Stimulated activated CD8-positive, alpha-beta memory T cell treated with anti-CD3 and anti-CD28 coated beads, Interleukin-4, amount 100 ng/mL, for 48 hours (primary cell): ENCODE measurements at places on chromosomes 1 and 21.

DNA sequence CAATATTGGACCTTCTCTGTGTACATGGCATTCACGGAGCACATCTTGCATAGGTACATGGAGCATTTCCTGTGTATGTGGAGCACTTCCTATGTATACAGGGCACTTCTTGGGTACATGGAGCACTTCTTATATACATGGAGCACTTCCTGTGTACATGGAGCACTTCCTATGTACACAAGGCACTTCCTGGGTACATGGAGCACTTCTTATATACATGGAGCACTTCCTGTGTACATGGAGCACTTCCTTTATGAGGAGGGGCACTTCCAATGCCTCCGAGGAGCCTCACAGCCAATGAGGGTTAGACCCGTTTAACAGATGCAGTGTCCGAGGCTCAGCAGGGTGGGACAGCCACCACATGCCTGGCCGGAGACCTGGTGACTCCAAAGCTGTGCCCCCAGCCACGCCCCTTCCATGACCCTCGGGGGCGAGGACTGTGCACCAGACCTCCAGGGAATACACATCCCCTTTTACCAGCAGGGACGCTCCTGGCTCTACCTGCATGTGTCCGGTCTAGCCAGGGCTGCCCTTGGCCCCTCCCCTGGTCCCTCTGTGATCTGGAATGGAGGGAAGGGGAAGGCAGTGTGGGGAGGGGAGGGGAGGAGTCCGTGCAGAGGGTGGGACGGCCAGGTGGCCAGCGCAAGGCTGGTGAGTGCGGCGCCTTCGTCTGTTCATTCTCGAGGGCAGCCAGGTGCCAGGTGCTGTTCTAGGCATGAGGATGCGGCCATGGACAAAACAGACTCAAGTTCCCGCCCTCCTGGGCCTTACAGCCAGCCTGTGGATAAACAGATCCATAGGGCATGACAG, 195.1 kb upstream of the TMEM51 start:
- DNase-seq = no peak

DNA sequence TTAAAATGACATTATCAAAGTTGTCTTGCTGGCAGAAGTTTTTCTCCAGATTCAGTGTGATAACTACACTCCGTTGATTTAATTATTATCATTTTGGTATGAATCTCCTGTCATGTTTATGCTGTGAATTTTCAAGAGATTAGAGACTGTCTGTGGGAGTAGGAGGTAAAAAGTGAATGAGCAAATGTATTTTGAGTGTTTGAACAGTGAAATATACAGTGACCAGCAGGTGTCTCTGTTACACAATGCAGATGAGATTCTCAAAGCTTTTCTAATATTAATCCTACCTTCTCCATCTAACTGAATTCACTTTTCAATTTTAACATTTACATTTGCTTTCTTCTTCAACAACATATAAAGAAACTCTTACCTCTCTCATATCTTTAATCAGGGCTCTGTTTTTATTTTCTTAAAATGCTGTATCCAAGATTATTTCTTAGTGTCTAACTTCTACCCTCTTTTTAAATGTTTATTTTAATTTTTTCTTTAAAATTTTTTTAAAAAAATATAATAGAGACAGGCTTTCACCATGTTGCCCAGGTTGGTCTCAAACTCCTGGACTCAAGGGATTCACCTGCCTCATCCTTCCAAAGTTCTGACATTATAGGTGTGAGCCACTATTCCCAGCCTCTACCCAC, 20.9 kb upstream of the HSPA13 start:
- DNase-seq = no peak

GRCh38 chr1:2787163-2787911, 14.2 kb downstream of the TTC34 start:
- DNase-seq = no peak

- no peak for DNase-seq
Measured at GRCh38 chr1:241997401-241997998, 1.4 kb downstream of the MAP1LC3C start.

GRCh38 chr1:231279081-231279480, 38.1 kb downstream of the GNPAT start:
- DNase-seq = no peak

- DNase-seq = no peak
Measured at GRCh38 chr1:216606047-216606637, 117.1 kb downstream of the ESRRG start.

GRCh38 chr1:57229076-57229475, 194.8 kb downstream of the DAB1 start:
- DNase-seq = no peak

DNA sequence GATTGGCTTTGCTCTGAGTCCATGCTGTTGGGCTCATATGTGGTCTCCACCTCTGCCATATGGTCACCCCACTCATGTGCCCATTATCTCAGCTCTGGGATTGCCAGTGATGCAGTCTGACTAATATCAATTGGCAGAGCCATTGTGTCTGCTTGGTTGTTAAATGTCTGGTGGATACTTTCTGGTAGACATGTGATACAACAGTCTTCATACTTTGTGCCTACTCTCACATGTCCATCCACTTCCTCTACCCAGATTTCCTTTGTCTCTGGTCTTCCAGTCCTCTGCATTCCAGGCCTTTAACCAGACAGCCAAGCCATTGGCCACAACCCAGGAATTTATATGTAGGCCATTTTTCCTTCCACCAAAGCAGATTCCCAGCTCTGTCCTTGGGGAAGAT, 30.8 kb upstream of the DIPK1A start:
- DNase-seq = no peak

DNA sequence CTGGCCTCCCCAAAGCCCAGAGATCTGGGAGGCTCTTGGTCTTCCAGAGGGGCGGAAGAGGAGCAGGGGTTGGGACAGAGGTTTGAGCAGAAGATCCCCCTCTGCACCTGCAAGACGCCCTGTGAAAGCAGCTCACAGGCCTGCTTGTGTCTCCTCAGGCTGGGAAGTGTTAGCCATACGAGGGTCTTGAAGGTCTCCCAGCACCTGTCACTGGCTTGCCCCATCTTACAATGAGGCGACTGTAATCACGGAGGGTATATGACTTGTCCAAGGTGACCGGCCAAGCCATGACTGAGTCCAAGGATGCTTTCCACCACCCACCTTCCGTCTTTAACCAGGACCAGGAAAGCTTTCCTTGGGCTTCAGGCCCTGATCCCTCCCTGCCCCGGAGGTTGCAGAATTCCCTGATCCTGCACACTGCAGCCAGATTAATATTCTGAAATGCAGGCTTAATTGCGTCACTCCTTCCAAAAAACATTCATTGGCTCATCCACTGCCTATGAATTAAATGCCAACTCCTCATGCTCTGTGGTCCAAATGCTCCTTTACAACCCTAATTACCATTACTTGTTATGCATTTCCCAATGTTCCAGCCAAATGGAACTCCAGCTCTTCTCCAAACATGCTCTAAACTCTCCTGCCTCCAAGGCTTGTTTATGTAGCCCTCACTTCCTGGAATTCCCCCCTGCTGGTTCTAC, 64.0 kb downstream of the DDX20 start:
- DNase-seq = no peak

DNA sequence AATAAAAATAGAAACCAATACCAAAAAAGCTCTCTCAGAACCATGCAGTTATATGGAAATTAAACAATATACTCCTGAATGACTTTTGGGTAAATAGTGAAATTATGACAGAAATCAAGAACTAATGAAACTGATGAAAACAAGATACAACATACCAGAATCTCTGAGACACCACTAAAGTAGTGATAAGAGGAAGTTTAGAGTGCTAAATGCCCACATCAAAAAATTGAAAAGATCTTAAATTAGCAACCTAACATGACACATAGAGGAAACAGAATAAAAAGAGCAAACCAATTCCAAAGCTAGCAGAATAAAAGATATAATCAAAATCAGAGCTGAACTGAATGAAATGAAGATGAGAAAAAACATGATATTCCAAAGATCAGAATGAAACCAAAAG, 430.9 kb downstream of the LTN1 start:
- no peak for DNase-seq

GRCh38 chr1:41447995-41448770, 36.3 kb downstream of the EDN2 start:
- DNase-seq = no peak
